ENCODE measurements at places on chromosomes 6 and 20.

GRCh38 chr6:87702589-87702945, 534 bp upstream of the AKIRIN2 start:
- DNase-seq: no peak

DNA sequence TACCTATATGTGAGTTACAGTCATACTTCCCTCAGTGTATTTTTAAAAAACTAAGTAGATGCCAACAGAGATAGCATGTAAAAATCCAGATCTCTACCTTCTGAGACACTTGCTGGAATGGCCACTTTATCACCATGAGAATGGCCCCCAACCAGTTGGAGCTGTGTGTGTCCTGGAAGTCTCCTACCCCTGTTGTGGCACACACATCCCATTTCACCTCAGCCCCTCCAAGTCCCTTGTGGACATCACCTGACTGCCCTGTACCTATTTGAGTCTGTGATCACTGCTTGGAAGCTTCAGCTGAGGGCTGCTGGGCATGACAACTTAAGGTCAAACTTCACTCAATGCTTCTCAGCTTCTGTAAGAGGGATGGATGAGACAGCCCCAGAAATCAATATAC, 24.1 kb downstream of the MOCS1 start:
- DNase-seq: no peak

DNA sequence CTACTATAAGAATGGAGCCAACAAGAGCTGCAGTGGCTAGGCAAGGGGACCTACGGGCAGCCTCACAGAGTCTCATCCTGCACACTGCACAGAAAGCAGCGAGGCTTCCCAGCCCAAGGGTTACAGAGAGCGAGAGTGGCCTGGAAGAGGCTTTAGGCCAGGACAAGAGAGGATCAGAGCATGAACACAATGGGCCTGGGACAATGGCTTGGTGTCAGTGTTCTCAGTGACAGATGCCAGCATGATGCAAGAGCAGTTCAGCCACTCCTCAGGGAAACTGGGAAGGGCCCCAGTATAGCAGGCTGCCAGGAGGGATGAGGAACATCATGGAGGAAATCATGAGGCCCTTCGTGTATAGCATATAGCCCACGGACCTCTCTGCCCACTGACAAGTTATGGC, 108.0 kb downstream of the NUS1 start:
- DNase-seq: no peak

- no peak for DNase-seq
These were observed 1.1 kb downstream of the GNL1 start for GRCh38 chr6:30554962-30555815.

DNA sequence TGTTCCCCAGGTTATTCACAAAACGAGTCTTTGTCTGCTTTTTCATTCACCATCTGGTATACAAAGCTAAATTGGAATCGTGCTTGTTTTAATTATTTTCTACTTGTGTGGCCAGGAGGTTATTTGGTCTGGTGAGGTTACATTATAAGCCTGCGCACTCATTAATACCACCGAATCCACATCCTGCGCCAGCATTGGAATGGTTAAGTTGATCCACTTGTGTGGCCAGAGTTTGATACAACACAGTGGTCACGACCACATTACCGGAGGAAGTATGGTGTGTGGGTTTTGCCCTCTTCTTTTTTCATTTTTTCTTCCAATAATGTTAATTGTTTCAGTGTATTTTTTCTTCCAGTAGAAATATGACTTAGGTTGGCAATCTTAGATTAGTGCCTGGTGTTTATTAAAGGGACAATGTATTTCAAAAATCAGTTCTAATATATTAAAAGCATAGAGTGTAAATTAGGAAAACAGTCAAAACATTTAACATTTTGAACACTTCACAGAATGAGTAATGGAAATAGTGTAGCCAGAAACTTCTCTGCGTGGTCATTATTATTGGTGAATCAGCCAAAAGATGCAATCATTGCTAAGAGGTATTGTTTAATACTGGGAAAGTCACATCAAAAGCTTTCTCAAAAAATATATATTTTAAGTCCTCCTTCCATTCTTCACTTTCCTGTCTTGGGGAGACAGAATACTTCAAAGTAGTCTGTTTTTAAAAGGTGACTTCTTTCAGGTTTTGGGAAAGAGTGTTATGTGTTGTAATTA, 84.5 kb downstream of the JARID2 start:
- no peak for DNase-seq

GRCh38 chr20:53331151-53331973, 262.3 kb downstream of the ZNF217 start:
- no peak for DNase-seq

- no peak for DNase-seq
These were observed 70.1 kb upstream of the CNKSR3 start for GRCh38 chr6:154580397-154581135.

DNA sequence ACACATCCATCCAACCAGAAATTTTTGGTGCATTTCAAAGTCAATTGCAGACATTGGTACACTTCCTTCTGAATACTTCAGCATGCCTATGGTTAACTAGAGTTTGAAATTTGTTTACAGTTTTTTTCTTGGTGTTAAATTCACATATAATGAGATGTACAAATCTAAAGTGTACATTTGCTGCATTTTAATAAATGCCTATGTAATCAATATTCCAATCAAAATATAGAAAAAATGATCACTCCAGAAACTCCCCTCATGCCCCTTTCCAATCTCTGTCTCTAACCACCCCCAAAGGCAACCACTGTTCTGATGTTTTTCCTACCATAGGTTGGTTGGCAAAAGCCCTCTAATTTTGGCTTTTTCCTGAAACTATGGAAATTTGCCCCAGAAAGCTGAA, 7.6 kb upstream of the TGM6 start:
- DNase-seq: no peak

DNA sequence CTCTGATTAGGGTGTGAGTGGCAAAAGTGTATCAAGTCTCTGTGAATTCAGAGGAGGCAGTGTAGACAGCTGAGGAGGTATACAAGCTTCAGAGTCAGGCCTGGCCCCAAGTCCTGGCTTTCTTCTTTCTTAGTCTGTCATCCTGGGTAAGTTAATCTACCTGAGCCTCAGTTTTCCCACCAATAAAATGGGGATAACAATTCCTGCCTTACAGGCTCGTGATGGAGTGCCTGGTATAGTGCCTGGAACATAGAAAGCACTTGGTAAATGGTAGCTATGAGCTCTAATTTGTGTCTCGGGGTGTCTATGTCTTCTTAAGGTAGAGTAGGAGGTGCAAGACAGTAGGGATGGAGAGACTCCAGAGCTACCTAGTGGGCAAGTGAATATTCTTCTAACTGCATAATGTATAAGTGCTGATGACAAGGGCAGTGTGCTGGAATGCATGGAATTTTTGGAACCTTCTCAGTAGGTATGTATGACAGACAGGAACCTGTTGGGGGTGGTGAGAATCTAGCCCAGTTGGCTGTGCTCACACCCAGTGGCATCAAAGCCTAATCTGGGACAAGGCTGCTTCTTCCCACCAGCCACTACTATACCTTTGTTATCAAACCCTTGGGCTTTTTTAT, 4.0 kb upstream of the SCUBE3 start:
- no peak for DNase-seq

GRCh38 chr6:157135691-157136090, 187.6 kb downstream of the TMEM242 start:
- DNase-seq: no peak

Measured in effector CD4-positive, alpha-beta T cell (primary cell).